AG09309 (cell line): ENCODE measurements at places on chromosomes 6 and 20.
A peak's percentile ranks its signal among the peaks of the same experiment; 100 is the strongest.

GRCh38 chr20:24016607-24017457, 28.3 kb upstream of the GGTLC1 start:
- no peak for DNase-seq

DNA sequence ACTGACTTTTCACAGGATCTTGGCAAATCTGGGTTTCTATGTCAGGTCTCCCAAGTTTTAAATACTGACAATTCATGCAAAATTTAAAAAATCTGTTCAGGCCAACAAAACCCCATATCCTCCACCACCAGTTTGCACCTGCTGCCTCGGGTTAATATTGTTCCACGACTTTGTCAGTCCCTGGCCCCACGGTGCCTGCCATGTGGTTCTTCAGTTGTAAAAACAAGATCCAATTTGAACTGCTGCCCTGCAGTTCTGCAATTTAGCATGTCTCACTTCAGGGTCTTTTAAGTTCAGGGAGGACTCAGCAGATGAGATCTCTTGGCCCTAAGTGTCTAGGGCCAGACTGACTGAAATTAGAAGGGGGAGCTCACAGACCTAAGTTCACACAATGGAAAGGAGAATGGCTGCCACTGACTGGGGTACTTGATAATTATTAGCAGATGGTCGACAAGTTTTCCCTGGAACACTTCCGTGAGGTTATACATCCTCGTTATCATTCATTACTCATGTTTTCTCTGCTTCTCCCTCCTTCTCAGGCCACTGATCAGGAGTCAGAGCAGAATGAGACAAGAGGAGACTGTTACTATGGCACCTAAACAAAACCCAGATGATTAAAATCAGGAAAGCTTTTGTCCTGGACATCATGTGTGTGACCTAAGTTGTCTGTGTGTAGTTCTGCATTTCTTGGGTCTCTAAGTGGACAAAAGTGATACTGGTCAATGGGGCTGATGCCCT, 223.6 kb downstream of the KIF16B start:
- peak; percentile 57 for DNase-seq

DNA sequence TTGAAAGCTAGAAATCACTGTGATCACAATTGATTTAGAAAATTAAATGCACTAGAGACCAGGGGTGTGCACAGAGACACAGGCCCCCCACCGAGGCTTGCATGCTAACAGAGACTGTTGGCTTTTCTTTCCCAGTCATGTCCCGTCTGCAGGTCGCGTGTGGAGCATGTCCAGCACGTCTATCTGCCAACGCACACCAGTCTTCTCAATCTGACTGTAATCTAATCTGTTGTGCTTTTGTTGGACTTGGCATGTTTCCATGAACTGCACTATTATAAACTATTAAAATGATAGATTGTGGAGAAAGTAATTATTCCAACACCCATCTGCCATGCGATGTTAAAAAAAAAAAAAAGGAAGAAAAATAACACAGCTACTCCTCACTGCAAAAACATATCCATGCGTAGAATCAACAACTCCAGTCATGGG, 17.7 kb downstream of the MYLIP start:
- DNase-seq, result no peak

DNA sequence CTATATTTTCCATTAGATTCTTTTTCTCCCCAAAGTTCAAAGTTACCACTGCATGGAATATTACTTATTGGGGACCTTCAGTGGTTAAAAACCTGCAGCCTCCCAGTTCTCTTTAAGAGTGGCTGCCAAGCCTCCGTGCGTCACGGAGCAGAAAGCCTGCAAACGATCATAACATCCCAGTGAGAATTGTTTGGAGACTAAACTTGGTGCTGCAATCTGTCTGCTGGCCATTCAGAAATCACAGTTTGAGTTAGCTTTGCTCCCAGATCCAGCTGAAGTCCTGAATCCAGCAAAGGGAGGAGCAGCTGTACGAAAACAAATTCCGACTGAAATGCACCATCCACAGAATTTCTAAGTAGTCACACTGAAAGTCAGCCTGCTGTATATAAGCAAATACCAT, 213.5 kb upstream of the PDE10A start:
- no peak for DNase-seq

- DNase-seq, result no peak
Measured at GRCh38 chr6:161273274-161273751, 548 bp downstream of the AGPAT4 start.

- DNase-seq, result no peak
Measured at GRCh38 chr6:133230052-133230451, 11.1 kb upstream of the EYA4 start.

DNA sequence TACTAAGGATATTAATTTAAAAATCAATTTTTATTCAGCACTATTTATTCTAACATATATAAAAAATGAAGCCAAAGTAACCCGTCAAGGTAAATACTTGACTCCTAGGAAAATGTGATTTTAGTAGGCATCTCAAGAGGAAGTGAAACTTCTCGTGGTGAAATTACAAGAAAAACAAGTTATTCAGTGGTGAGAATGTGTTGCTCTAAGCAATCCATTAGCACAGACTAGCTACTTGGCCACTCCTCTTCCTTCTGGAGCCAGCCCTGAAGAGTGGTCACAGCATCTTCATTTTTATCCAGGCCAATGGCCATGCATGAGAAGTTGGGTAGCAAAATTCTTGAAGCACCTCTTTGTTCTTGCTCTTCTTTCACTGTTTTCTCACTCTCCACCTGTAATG, 40.4 kb upstream of the GFRAL start:
- DNase-seq, result no peak

- DNase-seq, result no peak
Measured at GRCh38 chr6:168367285-168367751, 47.7 kb upstream of the DACT2 start.

DNA sequence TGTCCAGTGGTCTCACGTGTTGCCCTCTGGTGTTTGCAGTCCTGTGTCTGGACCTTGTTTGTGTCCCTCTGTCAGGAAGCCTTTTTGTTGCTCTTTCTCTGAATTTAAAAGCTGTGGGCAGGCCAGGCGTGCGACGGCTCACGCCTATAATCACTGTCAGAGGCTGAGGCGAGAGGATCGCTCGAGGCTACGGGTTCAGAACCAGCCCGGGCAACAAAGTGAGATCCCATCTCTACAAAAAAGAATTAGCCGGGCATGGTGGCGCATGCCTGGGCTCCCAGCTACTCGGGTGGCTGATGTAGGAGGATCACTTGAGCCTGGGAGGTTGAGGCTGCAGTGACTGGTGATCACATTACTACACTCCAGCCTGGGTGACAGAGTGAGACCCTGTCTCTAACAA, 28.5 kb downstream of the OSBPL2 start:
- no peak for DNase-seq

DNA sequence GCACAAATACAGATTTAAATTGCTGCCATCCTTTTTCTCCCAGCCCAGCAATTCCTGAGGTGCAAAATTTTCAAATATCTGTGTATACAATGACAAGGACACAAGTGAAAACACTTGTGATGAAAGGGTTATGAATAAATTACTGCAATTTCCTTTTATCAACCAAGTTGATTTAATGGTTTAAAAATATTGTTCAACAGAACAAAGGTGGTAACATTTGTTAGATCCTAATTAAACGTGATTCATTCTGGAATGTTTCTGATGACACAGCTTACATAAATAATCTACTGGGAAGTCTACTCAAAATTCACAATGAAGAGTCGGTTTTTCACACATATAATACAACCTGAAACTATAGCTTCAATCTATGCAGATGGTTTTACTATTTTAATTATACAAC, 17.1 kb downstream of the B4GALT5 start:
- no peak for DNase-seq

GRCh38 chr20:11795071-11795615, 122.5 kb upstream of the BTBD3 start:
- no peak for DNase-seq
